ENCODE measurements at places on chromosomes 2 and 18. TPM values are rescaled to one million over a fixed set of nuclear protein-coding genes. Genes with fewer than 3 reads are reported as not detected.

ABHD3 gene
- 28.9 TPM for total RNA-seq

ACYP2 gene
- total RNA-seq, result 9.6 TPM

ITM2C gene
- total RNA-seq, result 58.7 TPM

IMPA2 gene
- 20.2 TPM for total RNA-seq

DNMT3A gene
- 90.2 TPM for total RNA-seq

STARD7 gene
- 202 TPM for total RNA-seq

EN1 gene
- not detected for total RNA-seq

ANKRD30B gene
- not detected for total RNA-seq

AFF3 gene
- 0.39 TPM for total RNA-seq

WNT6 gene
- 0.19 TPM for total RNA-seq

CHN1 gene
- total RNA-seq, result 5.3 TPM

ATIC gene
- total RNA-seq, result 237 TPM

ING5 gene
- total RNA-seq, result 39.9 TPM

TGFBRAP1 gene
- 13.8 TPM for total RNA-seq

FOXD4L1 gene
- not detected for total RNA-seq

CHPF gene
- total RNA-seq, result 24.7 TPM

SRD5A2 gene
- not detected for total RNA-seq

GALNT5 gene
- total RNA-seq, result not detected

FER1L5 gene
- not detected for total RNA-seq

STAM2 gene
- total RNA-seq, result 17.1 TPM

CXCR2 gene
- 0.48 TPM for total RNA-seq

PROC gene
- total RNA-seq, result not detected

C18orf63 gene
- not detected for total RNA-seq

B3GNT7 gene
- 0.34 TPM for total RNA-seq

FBXO48 gene
- 3.7 TPM for total RNA-seq

COX7A2L gene
- total RNA-seq, result 157 TPM

PLGLB2 gene
- total RNA-seq, result 2.6 TPM

AQP12B gene
- total RNA-seq, result not detected

CENPA gene
- total RNA-seq, result 43.2 TPM

GPR148 gene
- total RNA-seq, result not detected

NEU4 gene
- total RNA-seq, result 0.37 TPM

ARHGAP25 gene
- total RNA-seq, result 38.3 TPM

KCNG2 gene
- total RNA-seq, result not detected

All from activated T-cell treated with anti-CD3 and anti-CD28 coated beads, Interleukin-2, amount 50 U/mL, for 72 hours (primary cell).